Placental pericyte (primary cell): ENCODE measurements at places on chromosomes 4 and X. TPM values are rescaled to one million over a fixed set of nuclear protein-coding genes. Genes with fewer than 3 reads are reported as not detected.

Gene CLGN
- 2.7 and 7.0 TPM in 2 replicates for total RNA-seq

Gene ALPK1
- 9.6 and 19.7 TPM in 2 replicates for total RNA-seq

Gene CT55
- total RNA-seq, result not detected in 2 replicates

Gene GLRA2
- not detected in 2 replicates for total RNA-seq

Gene SSX1
- total RNA-seq, result not detected in 2 replicates

Gene MAGEC2
- not detected in 2 replicates for total RNA-seq

Gene DMP1
- not detected in 2 replicates for total RNA-seq

Gene ADGRA3
- 19.9 and 51.5 TPM in 2 replicates for total RNA-seq

Gene ARHGEF9
- 10.9 and 12.0 TPM in 2 replicates for total RNA-seq

Gene SH3D19
- total RNA-seq, result 3.5 and 31.4 TPM in 2 replicates

Gene ADH1A
- total RNA-seq, result not detected in 2 replicates

Gene ZNF711
- total RNA-seq, result 0.57 TPM in 1 of 2 replicates, not detected in the other

Gene TMSB15B
- 0.57 TPM in 1 of 2 replicates, not detected in the other for total RNA-seq

Gene TCEAL7
- total RNA-seq, result 0.44 and 11.7 TPM in 2 replicates

Gene SYTL5
- total RNA-seq, result 1.5 and 20.9 TPM in 2 replicates

Gene WDR17
- 0.57 and 0.66 TPM in 2 replicates for total RNA-seq

Gene SMIM10L2A
- under 0.01 TPM in 1 of 2 replicates, not detected in the other for total RNA-seq

Gene PDZD11
- total RNA-seq, result 39.0 and 49.1 TPM in 2 replicates

Gene TCEAL6
- total RNA-seq, result not detected in 2 replicates

Gene CCDC158
- 0.22 TPM in 1 of 2 replicates, not detected in the other for total RNA-seq

Gene DNAAF6
- total RNA-seq, result not detected in 2 replicates

Gene EGFL6
- total RNA-seq, result 7.7 TPM in 1 of 2 replicates, not detected in the other

Gene ADH1B
- not detected in 2 replicates for total RNA-seq

Gene PDE6B
- 2.6 TPM in 1 of 2 replicates, not detected in the other for total RNA-seq

Gene GASK1B
- total RNA-seq, result 22.0 and 53.6 TPM in 2 replicates

Gene NLGN3
- total RNA-seq, result 0.14 and 0.22 TPM in 2 replicates

Gene PLP1
- total RNA-seq, result not detected in 2 replicates

Gene PAGE5
- not detected in 2 replicates for total RNA-seq

Gene GAGE12E
- not detected in 2 replicates for total RNA-seq

Gene CFI
- 0.57 and 2.2 TPM in 2 replicates for total RNA-seq

Gene BRCC3
- total RNA-seq, result 8.3 and 13.3 TPM in 2 replicates

Gene MGARP
- 2.3 and 3.3 TPM in 2 replicates for total RNA-seq

Gene UGT2B11
- total RNA-seq, result not detected in 2 replicates

Gene UGT2B17
- not detected in 2 replicates for total RNA-seq
